ENCODE measurements at places on chromosomes 3 and 15. TPM values are rescaled to one million over a fixed set of nuclear protein-coding genes. Genes with fewer than 3 reads are reported as not detected.

CPNE4 gene
- 41.0 TPM for total RNA-seq

HACD3 gene
- 10.5 TPM for total RNA-seq

C15orf62 gene
- total RNA-seq, result 0.24 TPM

KLHL25 gene
- total RNA-seq, result 4.5 TPM

FOXB1 gene
- total RNA-seq, result not detected

KBTBD13 gene
- 8.4 TPM for total RNA-seq

ADCY5 gene
- total RNA-seq, result 232 TPM

ATP13A5 gene
- not detected for total RNA-seq

COL8A1 gene
- 14.1 TPM for total RNA-seq

SEMA3F gene
- total RNA-seq, result 12.3 TPM

MUC20 gene
- total RNA-seq, result 4.6 TPM

ATP13A4 gene
- 0.38 TPM for total RNA-seq

GRCh38 chr3:187777331-187777941, 32.2 kb upstream of the BCL6 start:
- DNase-seq, result no peak

DNA sequence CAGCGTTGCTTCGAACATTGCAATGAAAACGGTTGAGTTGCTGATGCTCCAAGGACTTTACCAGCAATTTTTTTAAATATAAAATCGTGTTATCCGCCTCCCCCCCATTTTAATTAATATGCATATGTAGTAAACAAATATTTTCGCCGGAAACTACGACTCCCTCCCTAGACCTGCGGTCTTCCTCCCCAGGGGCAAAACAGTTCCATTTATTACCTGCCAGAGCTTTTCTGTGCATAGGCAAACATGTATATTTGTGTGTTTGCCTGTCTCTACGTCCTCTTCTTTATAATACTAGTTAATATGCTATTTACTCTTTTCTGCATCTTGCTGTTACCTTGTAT, 593 bp upstream of the RSL24D1 start:
- DNase-seq, result no peak

- peak; percentile 90 for DNase-seq
Measured at GRCh38 chr15:90915808-90916440, 12.8 kb downstream of the MAN2A2 start.

DNA sequence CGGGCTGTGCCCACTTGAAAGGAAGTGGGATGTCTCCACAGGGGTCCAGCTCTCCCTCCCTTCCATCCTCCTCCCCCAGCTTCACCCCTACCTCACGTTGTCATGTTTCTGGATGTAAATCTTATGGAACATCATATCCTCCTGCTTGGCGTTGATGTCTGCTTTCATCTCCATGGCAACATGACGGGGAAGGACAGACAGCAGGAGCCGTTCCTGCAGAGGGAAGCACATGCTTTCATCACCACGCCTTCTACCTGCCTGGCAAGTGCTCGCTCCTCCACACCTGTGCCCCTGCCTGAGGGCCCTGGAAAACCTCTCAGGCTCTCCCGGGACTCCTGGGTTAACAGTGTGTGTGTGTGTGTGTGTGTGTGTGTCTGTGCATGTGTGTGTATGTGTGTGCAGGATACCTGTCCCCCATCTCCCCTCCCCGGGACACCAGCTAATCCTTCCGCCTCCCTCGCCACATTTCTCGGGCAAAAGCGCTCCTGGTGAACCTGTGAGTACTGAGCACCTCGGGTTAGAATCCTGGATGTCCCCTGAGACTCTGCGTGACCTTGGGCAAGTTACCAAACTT, 101.1 kb downstream of the ADCY5 start:
- no peak for DNase-seq

DNA sequence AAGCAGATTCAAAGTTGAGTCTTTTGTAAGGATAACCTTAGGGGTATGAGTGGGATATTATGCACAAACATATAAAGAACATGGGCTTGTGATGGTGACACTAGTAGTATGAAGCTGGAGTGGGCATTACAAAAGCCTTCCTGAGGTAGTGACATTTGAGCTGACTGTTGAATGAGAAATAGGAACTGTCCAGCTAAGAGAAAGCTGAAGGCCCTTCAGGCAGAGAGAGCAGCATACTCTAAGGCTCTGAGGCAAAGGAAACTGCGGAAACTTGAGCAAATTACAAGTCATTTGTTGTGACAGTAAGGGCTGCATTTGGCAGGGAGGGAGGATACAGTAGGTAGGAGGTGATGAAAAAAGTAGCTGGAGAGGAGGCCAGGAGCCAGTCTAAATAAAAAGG, 190.7 kb upstream of the CD96 start:
- DNase-seq, result no peak

GRCh38 chr3:188631291-188632010, 477.5 kb downstream of the LPP start:
- no peak for DNase-seq

DNA sequence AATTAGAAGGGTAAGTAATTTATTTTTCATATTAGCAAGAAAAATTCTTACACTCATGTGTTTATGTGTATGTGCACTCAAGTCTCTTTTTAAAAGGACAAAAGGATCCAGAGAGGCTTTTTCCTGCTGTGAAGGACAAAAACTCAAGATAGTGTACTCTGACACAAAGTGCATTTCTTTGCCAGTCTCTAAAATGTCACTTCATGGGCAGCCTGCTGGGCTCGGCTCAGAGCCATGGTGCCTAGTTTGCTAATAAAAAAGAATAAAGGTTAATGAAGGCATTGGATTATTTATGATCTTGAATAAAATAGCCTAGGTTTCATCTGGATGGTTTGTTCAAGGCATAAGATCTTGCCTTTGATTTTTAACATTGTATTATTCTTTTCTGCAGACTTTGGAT, 989.0 kb downstream of the TBL1XR1 start:
- no peak for DNase-seq

DNA sequence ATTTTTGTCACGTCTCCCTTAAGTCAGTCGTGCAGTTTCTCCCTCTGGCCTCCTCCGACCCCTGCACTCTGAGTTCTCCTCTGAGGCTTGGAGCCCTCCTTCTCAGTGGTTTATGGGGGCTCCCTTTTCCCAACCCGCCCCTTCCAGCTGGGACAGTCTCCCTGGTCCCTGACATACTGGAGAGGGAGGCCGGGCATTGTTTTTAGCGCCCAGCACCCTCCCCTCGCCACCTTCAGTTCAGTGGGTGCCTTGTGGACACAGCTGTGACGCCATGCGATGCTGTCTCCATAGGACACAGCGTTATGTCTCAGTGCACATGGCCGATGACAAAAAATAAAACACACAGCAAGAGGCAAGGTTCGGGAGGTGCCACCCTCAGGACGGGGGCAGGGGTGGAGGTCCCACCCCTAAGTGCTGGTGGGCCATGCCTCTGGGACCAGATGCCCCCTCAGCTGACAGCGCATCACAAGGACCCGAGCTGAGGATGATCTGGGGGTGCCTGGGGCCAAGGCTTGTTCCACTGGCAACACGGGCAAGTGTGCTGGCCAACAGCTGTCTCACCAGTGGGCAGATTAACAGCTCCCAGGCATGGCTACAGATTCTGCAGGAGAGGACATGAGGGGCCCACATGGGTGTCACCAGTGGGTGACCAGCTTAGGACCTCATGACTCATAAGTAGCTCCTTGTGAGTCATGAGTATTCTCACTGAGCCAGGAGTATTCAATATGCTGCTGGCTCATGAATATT, 81.6 kb downstream of the PLXNA1 start:
- no peak for DNase-seq

- DNase-seq, result no peak
Measured at GRCh38 chr3:155772801-155773200, 27.9 kb upstream of the PLCH1 start.

DNA sequence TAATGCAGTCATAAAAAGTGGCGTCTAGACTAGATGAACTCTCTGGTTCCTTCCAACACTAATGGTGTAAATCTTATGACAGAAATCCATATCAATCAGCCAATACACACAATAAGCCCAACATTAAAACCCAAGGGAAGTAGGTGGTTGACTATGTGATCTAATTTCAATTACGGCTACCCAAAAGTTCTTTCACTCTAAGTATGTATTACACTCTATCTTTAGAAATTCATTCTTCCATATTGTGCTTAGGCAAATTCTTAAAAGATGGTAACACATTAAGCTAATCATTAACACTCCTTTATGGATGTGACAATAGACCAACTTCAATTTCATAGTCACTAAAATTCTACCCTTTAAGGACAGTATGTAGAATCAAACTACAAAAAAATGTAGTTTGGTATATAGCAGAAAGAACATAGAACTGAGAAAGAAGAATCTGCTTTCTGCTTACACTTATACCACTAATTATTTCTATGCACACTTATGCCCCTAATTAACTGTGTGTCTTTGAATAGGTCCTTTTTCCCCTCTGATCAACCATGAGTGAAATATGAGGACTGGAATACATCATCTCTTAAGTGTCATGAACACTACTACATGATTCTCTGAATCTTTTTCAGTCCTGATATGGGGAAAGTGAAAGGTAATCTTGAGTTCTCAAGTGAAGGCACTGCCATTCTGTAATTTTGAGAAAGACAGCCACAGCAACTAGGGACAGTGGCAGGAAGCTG, 557.6 kb downstream of the IGSF11 start:
- no peak for DNase-seq

DNA sequence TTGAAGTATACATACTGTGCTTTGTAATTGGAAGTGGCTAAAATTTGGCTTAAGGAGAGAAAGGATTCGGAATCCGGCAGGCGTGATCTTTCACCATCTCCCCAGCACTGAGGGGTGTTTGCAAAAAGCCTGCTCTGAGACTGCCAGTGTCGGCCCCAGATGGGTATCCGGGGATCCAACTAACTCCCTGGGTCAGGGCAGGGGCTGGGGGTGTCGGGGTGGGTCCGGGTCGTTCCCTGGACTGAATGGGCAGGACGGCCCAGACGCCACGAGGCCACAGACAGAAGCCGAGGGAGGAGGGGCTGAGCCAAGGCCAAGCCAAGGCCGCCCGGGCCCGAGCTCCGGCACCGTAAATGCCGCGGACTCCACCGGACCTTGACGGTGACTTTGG, 349 bp downstream of the PPIB start:
- no peak for DNase-seq
